ENCODE measurements at places on chromosomes 16 and 17.

DNA sequence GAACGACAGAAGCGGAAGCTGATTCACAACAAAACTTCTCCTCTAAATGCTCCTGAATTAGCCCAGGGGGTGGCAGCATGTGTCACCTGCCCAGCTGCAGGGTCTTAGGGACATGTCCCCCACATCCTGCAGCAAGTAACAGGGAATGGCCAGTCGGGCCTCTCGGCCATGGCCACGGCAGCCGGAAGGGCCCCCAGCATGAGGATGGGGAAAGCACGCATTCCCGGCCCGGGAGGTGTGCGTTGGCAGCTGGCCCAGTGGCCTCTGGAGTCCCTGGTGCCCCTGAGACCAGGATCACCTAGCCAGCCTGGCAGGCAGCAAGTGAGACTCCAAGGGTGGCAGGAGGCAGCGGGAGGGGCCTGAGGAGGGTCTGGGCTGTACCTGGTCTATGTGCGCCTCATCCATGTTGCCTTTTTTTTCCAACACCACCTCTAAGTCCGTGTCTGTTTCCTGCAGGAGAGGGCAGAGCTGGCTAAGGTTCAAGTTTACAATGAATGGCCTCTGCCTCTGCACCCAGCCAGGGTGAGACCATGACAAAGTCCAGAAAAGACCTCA is 7.0 kb downstream of the KNOP1 start:
- no peak for DNase-seq

DNA sequence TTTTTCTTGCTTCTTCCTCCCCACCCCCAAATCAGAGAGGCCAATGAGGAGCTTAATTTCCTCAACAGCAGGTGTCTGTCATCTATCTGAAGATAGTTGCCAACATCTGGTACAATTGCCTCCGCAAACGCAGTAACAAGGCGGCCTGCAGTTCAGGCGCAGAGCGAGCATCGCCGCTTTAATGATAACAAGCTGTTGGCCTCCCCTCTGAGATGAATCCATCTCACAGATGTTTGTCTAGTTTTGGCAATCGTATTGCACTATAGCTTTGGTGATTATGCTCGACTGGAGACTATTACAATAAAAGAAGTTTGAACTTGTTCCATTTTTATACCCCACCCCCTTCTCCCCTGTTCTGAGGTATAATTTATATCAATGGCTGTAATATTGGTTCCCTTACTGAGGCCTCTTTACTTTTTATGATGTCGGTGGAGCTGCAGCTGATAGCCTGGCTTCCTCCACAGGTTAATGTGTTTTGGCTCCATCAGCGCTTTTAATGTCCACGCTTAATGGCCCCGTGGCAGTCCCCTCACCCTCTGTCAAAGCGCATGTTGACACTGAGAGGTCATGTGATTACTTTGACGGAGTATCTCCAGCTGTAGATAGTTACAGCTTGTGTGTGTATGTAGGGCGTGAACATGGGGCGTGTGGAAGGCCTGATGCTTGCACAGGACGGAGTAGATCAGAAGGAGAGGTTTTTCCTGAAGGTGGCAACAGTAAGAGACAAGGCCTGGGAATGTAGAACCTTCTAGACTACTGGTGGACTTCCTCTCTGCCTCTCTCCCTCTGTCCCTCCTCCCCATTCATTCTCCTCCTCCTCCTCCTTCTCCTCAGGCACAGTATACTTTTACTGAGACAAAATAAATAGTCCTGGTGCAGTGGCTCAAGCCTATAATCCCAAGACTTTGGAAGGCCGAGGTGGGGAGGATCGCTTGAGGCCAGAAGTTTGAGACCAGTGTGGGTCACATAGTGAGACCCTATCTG is 164.7 kb downstream of the MSI2 start:
- peak; percentile 16 for DNase-seq

DNA sequence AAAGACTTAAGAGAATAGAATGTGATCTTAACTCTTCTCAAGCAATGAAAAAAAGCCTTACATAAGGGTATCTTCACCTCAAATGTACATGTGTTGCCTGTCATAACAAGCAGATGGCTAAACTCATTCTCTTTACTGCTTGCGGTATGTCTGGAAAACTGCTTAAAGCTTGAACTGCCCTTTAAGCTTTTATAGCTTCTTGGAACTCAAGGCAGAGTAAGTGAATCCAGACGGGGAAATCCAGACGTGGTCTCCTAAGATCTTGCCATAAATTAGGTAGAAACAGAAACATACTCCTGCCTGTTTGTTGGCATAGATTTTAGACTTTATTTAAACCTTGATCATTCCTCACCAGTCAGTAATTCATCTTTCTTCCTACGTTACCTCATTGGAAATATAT is 19.6 kb downstream of the CLUAP1 start:
- DNase-seq, result peak; percentile 70

DNA sequence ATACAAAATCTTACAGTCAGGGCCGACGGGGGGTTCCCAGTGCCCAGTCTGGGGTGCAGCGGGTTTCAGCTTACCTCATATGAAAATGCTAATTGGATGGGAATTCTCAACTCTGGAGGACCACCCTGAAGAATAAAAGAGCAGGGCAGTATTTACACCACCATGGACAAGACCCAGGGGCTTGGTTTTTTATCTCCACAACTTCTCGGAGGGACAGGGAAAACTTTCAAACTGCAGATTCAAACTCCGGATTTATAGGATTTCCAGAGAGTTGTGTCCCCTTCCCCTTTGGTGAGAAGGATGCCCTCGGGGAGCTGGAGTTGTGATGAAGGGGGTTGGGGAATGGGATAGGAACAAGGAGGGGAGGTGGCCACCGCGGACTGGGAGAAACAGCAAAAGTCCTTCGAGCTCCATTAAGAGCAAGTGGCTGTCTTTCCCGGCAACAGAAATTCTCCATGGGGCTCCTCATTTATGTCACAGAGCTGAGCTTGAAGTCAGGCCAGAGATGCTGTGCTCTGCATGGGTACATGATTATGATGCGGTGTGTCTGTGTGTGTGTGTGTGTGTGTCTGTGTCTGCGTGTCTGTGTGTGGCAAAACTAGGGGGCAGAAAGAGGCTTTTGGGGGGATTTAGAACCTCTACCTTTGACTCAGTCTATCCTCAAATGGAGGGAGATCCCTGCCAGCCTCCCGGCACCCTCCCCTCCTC is 15.7 kb downstream of the FOXL1 start:
- no peak for DNase-seq

DNA sequence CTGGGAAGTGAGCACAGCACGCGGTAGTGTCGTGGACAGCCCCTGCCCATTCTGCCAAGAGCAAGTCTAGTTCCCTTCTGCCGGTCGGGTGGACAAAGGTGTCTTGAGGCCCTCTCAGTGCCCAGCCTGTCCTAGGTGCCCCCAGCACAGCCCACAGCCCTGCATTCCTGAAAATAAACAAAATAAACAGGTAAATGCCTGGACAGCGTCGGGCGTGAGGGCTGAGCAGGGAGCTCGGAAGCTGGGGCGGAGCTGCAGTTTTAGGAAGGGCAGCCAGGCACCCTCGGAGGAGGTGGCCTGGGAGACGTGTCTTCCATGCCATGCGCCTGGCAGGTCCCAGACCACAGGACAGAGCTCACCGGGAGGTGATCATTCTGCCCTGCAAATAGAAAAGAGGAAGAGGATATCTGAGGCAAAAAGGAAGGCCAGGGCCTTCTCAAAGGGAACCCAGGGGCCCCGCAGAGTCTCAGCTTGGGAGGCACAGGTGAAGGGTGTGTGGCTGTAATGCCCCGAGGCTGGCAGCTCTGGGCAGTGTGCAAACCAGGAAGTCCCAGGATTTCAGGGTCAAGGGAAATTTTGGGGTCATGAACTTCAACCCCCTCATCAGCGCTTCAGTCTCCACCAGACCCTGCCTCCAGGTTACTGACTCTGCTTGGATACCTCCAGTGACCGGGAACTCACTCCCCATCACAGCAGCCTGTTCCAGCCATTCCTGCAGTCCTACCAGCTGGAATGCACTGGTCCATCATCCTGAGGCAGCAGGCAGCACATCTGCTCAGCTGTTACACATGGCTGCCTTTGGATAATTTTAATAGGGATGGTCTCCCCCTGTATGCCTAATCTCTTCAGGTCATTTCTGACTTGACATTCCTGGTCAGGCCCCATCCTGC is 1.7 kb downstream of the ZNF469 start:
- no peak for DNase-seq

DNA sequence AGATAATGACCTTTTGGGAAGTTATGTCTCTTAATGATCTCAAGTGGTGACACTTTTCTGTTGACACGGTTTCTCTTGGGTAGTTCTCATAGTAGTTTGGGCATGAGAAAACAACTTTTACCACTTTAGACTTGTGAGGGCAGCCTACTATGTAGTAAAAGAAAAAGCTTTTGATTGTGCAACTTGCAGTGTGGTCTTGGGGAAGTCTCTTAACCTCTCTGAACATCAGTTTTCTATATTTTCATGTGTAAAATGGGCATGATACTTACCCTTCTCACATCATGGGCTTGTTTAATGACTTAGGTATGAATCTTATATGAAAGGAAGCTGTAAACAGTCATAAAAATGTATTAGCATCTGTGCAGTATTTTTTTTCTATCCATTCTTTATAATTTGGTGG is 11.2 kb downstream of the NF1 start:
- DNase-seq, result no peak

DNA sequence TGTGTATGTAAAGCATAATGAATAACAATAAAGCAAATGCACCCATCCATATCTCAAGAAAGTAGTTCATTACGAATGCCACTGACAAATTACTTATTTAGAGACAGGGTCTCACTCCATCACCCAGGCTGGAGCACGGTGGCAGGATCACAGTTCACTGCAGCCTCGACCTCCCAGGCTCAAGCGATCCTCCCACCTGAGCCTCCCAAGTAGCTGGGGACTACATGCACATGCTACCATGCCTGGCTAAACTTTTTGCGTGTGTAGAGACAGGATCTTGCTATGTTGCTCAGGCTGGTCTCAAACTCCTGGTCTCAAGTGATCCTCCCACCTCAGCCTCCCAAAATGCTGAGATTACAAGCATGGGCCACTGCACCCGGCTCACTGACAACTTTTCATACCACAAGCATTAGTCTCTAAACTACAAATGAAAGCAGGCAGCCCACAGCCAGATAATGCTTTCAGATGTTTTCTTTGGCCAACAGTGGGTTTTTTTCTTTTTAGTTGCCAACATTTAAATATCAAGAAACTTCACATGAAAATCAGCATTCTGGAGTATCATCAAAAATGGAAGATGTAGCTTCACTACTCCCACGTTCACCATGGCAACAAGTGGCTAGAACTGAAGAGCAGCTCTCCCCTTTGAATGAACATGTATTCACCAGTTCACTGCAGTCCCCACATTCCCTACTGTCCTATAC is 7.7 kb downstream of the ARHGAP17 start:
- peak; percentile 61 for DNase-seq

DNA sequence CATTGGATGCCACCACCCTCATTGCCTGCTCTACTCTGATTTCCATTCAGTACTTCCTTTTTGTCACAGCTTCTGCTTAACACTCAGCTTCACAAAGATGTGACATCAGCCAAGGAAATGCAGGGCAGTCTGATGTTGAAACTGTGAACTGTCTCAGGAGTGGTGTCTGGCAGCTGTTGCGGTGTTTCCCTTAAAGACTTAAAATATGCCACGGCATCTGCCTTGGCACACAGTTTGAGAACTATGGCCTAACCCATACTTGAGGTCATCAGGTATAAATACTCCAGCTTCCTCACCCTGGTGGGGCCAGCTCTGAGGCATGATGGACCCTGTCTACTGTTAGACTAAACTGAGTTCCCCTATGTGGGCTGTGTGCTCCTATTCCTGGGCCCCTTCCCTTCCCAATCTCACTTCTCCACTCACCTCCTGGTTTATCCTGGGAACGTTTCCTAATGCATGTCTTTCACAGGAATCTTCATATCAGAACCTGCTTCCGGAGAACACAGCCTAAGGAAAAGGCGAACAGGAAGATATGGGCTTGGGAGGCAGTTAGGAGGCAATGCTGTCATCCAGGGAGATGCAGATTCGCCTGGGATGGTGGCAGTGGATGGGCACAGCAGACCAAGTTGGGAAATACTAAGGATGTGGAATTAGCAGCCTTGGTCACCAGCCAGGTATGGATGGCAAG is 96.5 kb downstream of the WSCD1 start:
- DNase-seq, result no peak

- DNase-seq, result peak; percentile 92
Observed at GRCh38 chr17:82866590-82867191, 26.9 kb upstream of the ZNF750 start.

DNA sequence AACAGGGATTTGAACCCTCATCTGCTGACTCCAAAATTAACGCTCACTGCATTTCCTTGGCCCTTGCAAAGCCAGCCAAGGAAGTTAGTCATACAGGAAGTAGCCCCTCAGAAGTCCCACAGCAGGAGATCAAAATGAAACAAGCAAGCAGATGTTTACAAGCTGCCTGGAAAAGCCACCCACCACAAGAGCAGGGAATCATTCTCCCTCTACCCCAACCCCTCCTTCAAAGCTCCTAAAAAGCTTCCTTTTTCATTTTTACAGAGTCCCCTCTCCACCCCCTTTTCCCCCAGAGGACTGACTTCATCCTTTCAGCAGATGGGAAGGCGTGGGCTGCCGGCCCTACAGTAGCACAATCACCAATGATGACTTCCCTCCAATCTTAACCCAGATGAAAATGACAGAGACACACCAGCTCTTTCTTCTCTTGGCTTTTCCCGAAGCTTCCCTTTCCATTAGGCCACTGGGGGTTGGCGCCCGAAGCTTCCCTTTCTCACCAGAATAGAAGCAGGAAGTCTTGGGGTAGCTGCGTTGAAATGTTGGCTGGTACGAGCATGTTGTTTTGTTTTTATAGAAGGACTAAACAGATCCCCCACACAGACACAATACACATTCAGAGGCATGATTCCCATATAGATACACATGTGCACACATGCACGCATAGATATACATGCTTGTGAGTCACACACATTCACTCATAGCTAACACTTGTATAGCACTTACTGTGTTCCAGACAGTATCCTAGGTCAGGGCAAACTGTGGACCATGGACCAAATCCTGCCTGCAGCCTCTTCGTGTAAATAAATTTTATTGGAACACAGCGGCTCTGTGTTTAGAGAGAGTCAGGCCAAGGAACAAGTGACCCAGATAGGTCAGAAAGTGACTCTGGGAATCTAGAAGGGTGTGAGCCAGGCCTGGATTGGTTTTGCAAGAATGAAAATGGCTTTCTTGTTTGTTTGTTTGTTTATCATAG is 17.4 kb downstream of the ITPRIPL2 start:
- DNase-seq, result peak; percentile 74

- DNase-seq, result no peak
Observed at GRCh38 chr17:68161644-68162428, 86.0 kb upstream of the AMZ2 start.

DNA sequence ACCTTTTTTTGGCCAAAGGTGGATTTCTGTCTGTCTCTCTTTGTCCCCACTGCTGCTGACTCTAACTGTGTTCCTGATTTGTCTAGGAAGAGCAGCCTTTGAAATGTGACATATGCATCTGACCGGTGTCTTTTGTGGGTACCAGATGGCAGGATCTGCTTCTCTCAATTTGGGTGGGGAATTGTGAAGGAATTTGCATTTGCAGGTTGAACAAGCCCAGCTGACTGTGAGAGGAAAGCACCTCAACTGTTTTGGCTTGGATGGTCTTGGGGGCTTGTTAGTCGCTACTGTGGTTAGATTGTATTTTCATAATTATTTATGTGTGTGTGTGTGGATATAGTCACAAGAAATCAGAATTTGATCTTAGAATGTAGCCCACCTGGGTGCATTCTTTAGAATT is 37.7 kb upstream of the LCMT1 start:
- no peak for DNase-seq
